SHP77 (cell line): ENCODE measurements at places on chromosomes 1 and 21.

GRCh38 chr1:159664247-159664646 is 50.1 kb downstream of the CRP start:
- no peak for DNase-seq

- DNase-seq, result no peak
Observed at GRCh38 chr1:109060707-109061106, 15.1 kb downstream of the TAF13 start.

DNA sequence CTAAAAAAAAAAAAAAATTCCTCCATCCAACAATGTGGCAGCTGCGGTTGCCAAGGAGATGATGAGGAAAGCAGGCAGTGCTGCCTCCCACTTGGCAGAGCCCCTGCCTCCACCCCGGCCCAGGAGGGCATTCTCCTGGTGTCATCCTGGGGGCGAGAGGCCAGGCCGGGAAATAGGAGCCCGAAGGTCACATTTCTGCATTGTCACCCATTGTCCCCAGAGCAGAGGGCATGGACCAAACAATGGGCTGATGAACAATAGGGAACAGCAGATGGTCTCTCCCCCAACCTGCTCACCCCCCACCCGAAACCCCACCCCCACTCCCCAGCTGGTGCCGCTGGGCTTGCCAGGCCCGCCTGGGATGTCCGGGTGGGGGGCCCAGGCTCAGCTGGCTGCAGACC is 37.3 kb downstream of the CAMK2N1 start:
- no peak for DNase-seq

DNA sequence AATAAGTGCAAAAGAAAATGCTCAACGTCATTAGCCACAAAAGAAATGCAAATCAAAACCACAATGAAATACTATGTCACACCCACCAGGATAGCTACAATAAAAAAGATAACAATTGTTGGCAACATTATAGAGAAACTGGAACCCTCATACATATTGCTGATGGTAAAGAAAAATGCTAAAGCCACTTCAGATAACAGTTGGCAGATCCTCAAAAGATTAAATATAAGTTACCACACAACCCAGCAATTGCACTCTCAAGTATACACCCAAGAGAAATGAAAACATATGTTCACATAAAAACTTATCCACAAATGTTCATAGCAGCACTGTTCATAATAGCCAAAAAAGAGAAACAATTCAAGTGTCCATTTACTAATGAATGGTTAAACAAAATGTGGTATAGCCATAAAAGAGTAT is 20.7 kb downstream of the TRIM33 start:
- no peak for DNase-seq

- no peak for DNase-seq
Observed at GRCh38 chr1:44695671-44696070, 21.2 kb downstream of the ARMH1 start.

- no peak for DNase-seq
Observed at GRCh38 chr21:42007356-42007940, 2.7 kb downstream of the ZBTB21 start.

GRCh38 chr21:46171585-46171984 is 12.7 kb downstream of the SPATC1L start:
- no peak for DNase-seq

GRCh38 chr1:13899856-13900255 is 199.9 kb downstream of the PRDM2 start:
- DNase-seq, result no peak

GRCh38 chr1:77906019-77906545 is 17.7 kb downstream of the NEXN start:
- DNase-seq, result no peak

- no peak for DNase-seq
Observed at GRCh38 chr1:19339214-19339861, 27.2 kb downstream of the SLC66A1 start.

GRCh38 chr1:32361308-32361673 is 994 bp downstream of the FAM229A start:
- no peak for DNase-seq

DNA sequence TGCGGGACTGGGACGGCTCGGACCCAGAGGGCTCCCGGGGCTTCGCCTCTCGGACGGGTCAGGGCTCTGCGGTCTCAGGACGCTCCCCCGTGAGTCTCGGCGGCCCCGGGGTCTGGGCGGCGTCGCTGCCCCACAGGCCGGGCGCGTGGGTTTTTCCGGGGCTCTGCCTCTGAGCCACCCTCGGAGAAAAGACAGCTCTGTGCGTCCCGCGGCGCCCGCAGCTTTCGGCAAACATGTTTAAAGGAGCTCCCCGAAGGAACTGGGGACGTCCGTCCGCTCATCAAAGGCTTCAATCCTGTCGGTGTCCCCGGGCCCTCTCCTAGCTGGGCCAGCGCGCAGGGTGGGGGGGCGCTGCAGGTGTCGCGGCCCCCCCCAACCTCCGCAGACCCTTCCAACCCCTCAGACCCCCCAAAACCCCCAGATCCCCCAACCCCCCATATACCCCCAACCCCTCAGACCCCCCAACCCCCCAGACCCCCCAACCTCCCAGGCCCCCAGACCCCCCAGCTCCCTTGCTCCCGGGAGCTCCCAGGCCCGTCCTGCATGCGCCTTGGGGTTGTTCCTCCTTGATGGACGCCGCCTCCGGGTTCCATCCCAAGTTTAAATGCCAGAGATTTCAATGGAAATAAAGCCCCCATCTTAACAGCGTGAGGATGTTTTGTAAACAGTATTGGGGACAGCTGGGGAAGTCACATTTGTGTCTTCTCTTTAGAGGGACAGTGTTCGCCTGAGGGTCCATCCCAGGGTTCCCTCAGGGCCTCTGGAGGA is 996 bp upstream of the C1orf159 start:
- no peak for DNase-seq

- DNase-seq, result no peak
Observed at GRCh38 chr1:85479491-85479890, 14.5 kb upstream of the DDAH1 start.

GRCh38 chr1:69585666-69586065 is 17.9 kb downstream of the LRRC7 start:
- no peak for DNase-seq

DNA sequence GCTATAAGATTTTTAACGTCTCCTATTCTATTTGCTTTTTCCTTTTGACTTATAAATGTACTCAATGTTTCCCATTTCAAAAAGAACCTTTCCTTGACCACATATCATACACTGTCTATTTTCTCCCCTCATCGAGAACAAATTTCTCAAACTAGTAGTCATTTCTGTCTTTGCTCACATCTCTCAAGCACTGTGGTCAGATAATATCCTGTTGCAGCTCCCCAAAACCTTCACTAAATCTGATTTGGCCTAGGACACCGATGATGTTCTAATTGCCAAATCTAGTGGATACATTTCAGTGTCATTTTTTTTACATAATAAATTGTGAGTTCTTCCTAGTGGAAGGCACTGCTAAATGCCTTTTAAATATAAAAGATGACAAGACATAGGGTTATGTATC is 19.4 kb downstream of the CXADR start:
- no peak for DNase-seq

- no peak for DNase-seq
Observed at GRCh38 chr1:25713961-25714360, 86.0 kb upstream of the SELENON start.

DNA sequence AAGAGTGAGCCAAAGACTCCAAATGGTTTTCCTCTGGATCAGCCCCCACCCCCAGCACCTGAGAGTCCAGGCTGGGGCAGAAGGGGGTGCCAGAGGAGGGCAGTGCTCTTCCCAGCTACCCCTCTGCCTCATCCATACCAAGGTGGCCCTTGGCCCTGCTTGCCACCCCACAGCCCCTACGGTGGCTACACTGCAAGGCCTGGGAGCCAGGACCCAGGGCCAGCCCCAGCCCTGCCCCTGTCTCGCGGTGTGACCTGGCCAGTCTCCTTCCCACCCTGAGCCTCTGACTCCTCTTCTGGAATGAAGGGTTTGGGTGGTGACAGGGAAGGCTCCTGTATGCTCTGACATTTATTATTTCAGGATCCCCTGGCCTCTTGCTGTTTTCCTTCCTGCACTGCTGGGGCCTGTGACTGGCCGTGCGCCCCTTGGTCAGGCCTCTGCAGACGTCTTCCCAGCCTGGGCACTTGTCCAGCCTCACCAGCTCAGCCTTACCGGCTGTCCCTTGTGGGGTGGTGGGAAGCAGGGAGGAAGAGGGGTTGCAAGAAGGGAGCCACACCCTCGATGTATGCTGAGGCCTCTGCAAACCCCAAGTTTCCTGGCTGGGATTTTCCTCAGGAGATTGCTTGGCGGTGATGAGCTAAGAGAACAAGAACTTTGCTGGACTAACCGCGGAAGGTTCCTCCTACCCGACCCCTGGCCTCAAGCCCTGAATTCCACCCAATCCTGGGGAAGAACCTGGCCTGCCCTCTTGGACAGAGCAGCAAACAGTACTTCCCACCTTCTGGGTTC is 13.5 kb downstream of the ASAP3 start:
- DNase-seq, result no peak

GRCh38 chr1:31750858-31751510 is 13.2 kb downstream of the ADGRB2 start:
- DNase-seq, result no peak

GRCh38 chr1:241888232-241888631 is 40.2 kb downstream of the EXO1 start:
- DNase-seq, result no peak

- DNase-seq, result no peak
Observed at GRCh38 chr1:200526709-200527612, 93.6 kb downstream of the KIF14 start.

GRCh38 chr1:86499987-86500593 is 31.4 kb downstream of the CLCA1 start:
- peak; percentile 25 for DNase-seq

GRCh38 chr1:172239901-172240300 is 180.6 kb upstream of the C1orf105 start:
- DNase-seq, result no peak

DNA sequence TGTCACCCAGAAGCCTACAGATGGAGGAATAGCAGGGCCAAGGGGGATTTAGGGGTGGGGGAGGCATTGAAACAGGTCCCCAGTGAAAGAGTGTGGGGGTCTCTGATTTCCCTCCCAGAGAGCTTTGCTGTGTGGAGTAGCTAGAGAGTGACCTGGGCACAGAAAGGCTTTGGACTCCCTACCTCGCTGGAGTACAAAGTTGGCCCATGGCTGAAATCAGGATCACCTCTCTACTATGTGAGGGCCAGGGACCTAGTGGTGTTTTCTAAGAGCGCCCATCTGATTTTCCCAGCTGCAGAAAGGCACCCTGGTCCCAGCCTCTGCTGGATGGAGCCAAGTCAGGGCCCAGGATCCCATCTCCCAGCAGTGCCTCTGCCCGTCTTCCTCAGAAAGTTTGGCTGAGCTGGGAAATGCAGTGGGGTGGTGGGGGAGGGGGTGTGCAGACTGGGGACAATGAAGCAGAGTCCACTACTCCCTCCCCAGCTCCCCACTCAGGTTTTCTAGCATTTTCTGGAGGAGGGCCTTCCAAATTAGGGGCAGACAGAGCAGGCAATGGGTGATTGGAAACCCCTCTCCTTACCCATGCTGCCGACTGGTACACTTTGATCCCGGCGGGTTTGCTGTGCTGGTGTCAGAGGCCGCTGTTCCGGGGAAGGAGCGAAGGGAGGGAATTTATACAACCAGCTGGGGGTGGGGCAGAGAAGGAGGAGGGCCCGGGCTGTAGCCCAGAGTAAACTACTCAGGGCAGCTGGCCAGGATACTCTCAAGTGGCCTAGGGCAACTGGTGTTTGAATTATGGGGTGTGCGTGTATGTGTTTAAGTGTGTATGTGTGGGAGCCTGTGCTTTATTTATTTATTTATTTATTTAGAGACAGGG is at the start of gene SELENBP1:
Gene SELENBP1, minus strand, starts transcription at position 648 of the 877 bp plus-strand sequence. Its CDS starts 64 bp downstream, at position 584.
- peak; percentile 95 for DNase-seq

DNA sequence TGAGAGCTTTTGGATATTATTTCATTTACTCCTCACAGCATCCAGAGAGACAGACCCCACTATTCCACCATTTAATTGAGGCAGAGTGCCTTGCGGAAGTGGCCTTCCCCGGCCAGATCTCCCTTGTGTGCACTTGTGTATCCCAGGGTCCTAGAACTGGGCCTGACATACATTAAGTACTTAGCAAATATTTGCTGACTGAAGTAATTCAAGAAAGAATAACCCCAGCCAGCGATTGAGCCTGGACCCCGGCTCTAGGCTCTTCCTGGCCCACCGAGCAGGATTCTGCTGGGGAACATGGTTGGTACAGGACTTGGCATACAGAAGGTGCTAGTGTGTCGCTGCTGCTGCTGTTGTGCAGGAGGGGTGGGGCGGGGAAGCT is 8.4 kb downstream of the DMRTA2 start:
- DNase-seq, result no peak

GRCh38 chr21:45570826-45571601 is 28.8 kb upstream of the SLC19A1 start:
- DNase-seq, result no peak

DNA sequence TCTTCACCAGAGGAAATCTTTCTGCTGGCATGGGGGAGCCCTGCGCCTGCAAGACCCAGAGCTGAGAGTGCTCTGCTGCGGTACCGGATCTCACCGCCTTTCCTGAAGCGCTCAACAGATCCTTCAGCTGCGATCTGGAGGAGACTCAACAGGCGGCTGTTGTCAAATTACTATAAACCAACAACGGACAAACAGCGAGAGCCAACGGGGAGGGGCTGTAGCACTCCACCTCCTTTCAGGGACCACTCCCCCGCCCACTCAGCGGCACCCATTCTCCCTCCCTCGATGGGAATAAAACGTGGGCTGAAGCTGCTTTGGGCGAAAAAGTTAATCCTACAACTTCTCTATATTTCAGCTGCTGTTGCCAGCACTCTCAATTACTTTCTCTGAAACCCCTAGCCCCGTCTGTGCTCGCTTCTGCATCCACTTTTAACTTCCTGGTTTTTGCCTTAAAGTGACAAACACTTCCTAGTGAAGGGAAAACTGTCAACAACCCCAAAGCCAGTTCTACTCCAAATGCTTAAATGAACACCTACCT is at the start of gene FMO5:
Gene FMO5, minus strand, starts transcription at position 147 of the 538 bp plus-strand sequence. CDS start 310 bp downstream, outside the sequence.
- DNase-seq, result no peak

GRCh38 chr1:41025979-41026819 is 4.7 kb upstream of the SLFNL1 start:
- DNase-seq, result no peak

GRCh38 chr1:20493839-20494608 is 8.0 kb upstream of the CAMK2N1 start:
- DNase-seq, result peak; percentile 76

GRCh38 chr21:16241016-16241415 is 511.2 kb downstream of the USP25 start:
- DNase-seq, result no peak

DNA sequence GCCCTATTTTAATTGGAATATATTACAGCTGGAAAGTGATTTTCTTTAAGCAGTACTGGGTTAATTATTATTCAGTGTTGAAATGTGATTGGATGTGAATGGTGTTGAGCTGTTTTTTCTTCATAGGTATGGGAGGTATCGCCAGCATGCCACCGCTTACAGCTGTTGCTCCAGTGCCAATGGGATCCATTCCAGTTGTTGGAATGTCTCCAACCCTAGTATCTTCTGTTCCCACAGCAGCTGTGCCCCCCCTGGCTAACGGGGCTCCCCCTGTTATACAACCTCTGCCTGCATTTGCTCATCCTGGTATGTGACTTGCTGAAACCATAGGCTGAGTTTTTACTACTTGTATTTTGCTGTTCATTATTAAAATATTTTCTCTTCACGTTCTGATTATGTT is 107.7 kb downstream of the ITSN1 start:
- no peak for DNase-seq
